ENCODE measurements at places on chromosomes 3 and 15.
A peak's percentile ranks its signal among the peaks of the same experiment; 100 is the strongest.

- no peak for DNase-seq
Observed at GRCh38 chr15:51887887-51888592, 58.6 kb downstream of the TMOD3 start.

DNA sequence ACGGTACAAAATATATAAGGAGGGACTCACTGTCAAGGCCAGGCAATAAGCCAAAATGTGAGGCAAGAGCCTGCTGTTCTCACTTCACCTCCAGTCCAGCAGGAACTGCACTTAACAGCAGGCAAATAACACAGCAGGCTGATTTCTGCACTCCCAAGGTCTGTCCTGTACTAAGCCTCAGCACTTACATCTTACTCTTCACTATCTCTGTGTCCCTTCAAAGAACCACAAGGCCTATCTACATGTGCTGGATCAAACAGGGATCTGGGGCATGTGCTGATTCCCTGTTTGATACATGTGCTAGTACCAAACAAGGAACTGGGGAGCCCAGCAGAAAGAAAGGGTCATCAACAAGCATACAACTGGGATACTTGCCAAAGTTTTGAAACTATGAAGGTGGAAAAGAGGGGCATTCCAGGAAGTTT, 22.2 kb downstream of the UACA start:
- DNase-seq: no peak

DNA sequence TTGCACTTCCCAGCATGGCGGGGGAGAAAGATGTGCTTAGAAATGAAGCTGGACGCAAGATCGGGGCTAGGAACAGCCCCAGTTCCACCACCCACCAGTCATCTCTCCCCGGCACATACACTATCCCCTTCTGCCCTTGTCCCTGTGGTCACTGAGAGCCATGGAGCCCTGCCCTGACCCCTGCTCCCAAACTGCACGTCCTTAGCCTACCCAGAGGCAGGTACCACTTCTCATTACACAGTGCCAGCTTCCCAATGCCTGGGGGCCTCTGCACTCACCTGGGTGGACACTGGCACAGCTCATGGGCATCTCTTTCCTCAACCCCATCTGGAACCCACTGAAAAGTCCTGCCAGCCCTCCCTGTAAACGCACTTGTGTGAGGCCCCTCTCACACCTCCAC, 139.3 kb upstream of the PRR20G start:
- DNase-seq: no peak

DNA sequence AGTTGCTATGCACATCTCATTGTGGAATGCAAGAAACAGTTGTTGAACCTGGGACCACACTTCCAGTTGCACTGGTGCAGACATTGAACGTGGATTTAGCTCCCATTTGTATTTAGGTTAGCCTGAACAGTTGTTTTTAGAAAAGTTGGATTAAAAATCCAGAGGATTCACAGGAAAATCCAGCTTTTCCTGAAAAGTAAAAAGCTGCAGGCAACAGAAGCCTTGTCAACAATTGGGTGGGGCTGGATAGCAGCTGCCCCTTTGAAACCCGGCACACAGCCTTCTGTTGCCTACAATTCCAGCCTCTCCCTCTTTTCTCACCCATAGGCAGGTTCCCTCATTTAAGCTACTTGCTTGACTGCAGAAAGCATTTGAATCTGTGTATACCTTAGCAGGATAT, 165.3 kb upstream of the TBL1XR1 start:
- no peak for DNase-seq

GRCh38 chr15:96703794-96704550, 373.5 kb downstream of the NR2F2 start:
- DNase-seq: no peak

GRCh38 chr3:160401291-160402095, 2.0 kb downstream of the SMC4 start:
- DNase-seq: no peak

- peak; percentile 55 for DNase-seq
Observed at GRCh38 chr3:172159962-172160538, 120.7 kb downstream of the FNDC3B start.

DNA sequence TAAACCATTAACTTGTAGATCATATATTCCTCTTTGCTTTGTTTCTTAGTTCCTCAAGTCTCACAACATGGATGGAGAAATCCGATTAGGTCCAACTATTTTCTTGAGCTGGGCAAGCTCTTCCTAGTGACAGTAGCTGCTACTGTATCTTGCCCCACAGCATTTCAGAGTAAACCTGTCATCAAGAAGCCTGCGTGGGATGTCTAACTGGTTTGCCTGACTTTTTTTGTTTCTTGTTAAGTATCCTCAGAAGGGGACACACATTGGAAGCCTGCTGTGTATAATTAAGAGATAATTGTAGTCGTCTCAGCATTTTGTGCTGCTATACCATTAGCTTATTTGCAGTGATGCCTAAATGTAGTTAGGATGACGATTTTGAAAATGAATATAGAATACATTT, 29.3 kb upstream of the STT3B start:
- no peak for DNase-seq

DNA sequence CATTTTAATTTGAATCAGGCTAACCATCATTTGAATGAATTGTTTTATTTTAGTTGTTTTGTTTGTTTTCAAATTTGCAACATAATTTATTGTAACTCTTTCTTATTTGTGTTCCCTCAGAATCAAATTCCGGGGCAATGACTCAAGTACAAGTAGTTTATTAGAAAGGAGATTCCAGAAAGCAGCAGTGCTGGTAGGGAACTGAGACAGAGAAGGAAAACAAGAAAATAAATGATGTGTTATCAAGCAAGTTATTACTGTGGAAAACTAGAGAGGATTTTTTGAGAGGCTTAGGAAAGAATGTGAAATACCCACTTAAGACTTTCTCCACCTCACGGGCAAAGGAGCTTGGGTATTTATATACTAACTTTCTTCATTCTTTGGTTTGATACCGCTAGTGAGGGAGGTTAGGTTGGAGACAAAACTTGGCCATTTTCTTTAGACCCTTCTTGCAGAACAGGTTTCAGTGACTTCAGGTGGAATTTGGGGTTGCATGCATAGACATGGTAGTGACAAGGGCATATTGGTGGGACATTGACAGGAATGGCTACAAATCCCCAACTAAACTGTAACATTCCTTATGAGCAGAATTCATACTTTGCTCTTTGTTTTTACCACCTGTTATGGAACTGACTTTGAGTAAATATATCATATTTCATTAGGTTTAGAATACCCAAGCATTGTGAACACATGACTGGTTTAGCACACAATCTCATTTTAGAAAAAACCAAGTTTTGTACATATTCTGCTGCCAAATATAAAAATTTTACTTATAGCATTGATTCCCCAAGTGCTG, 254.3 kb downstream of the ZBBX start:
- no peak for DNase-seq

GRCh38 chr15:73483053-73483452, 40.1 kb downstream of the REC114 start:
- no peak for DNase-seq

DNA sequence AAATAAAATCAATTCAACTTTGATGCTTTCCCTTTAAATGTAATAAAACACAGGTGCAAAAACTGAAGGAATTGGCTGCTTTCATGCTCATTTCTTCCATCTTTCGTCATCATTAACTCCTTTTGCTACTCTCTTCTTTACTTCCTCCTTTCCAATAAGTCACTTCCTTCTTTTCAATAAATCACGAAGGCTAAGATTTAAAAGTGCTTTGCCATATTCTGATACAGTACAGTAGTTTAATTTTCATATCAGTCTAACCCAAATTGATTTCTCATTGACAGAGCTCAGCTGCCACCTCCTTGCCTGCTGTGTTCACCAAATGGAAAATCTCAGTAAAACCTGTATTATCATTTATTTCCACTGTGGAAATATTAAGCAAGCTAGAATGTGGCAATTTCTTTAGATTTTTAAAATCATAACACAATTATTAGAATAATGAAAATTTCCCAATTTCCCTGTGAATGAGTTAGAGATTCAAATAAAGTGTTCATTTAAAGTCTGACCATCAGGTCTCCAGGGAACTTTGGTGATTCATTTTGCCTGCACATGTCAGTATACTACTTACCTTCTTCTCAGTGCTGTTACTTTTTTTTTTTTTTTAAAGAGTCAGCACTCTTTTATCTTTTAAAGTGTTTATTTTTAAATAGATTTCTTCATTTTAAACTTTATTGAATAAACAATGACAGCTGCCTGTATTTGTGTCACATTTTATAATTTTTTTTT, 41.6 kb downstream of the NANOGP8 start:
- no peak for DNase-seq

DNA sequence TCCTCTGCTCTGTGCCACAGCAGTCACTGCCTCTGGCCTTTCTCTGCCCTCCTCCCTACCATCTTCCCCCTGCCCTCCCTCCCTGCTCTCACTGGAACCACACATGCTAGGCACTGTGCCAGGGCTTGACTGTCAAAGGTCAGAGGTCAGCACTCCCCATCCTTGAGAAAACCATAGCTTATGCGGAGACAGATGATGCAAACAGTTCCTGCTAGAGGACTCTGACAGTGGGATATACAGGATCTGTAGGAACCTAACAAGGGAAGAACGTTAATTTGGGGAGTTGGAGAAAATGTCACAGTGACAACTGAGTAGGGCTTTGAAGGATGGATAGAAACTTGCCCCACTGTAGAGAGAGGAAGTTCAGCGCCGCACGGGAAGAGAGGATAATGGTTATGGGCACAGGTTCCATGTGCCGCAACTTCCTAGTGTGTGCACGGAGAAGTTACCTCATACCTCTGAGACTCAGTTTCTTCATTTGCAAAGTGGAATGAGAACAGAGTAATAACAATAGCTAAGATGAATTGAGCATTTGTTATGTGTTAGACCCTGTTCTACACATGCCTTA, 29.3 kb upstream of the XYLB start:
- DNase-seq: no peak

- DNase-seq: no peak
Observed at GRCh38 chr3:6216135-6217026, 644.5 kb upstream of the GRM7 start.

DNA sequence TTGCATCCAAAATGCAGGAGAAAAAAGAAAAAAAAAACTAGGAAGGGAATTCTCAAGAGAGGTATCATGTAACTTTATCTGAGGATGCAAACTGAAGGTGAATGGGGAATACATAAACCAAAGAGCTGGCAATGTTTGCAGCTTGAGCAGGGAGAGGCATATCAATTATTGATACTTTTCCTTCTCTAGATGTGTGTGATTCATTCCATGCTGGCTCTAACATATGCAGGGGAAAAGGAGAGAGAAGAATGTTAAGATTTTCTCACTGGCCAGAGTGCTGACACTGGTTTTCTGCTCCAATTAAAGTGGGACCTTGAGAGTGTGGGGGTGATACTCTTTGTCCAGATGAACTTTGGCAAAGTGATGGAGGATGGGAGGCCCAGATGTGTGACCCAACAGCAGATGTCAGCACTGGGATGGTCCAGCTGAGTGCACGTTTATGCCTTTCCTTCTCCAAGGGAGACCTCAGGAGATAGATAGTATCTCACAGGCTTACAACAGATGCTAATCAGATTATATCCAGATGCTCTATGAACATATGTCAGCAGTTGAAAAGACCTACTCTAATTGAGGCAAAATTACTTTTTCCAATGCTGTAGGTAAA, 50.0 kb upstream of the PSMD6 start:
- no peak for DNase-seq

GRCh38 chr3:64398476-64398875, 173.2 kb upstream of the PRICKLE2 start:
- DNase-seq: no peak

GRCh38 chr15:82656641-82657266, 9.6 kb upstream of the CPEB1 start:
- DNase-seq: no peak

DNA sequence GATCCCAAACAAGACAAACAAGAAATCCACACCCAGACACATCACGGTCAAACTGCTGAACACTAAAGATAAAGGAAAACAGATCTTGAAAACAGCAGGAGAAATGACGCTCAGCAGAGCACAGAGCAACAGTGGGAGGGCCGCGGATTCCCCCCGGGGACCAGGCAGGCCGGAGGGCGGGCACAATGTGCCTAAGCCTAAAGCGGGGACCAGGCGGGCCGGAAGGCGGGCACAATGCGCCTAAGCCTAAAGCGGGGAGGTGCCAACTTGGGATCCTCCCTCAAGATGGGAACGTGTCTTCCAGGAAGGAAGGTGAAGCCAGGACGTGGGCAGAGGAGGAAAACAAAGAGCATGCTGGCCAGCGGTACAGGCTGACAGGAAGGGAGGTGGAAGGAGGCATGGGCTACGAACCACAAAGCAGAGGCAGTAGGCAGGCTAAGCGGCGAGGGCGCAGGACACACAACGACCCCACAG, 31.1 kb downstream of the CYFIP1 start:
- DNase-seq: peak; percentile 33

DNA sequence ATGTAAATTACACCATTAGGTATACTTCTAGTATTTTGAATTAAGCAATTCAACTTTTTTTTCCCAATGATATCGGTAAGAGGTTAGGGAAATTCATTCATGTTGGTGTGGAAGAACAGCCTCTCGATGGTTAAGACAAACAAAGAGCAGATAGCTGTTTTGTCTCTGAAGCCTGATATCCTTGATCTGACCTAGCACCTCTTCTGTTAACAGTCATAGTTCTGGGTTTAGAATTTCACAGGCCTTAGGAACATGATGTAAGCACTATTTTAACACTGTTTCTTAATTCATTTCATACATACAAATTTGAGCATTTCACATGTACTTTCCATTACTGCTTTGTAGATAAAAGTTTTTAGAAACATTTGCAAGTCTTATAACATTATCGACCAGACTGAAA, 367.5 kb upstream of the ZNF385D start:
- no peak for DNase-seq

DNA sequence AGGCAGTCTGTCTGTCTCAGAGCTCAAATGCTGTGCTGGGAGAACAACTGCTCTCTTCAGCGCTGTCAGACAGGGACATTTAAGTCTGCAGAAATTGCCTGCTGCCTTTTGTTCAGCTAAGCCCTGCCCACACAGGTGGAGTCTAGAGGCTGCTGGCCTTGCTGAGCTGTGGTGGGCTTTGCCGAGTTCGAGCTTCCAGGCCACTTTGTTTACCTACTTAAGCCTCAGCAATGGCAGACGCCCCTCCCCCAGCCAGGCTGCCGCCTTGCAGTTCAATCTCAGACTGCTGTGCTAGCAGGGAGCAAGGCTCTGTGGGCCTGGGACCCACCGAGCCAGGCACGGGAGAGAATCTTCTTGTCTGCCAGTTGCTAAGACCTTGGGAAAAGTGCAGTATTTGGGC, 25.0 kb upstream of the RPP14 start:
- DNase-seq: no peak
